ACHN (cell line): ENCODE measurements at places on chromosomes 16 and 17.
A peak's percentile ranks its signal among the peaks of the same experiment; 100 is the strongest.

GRCh38 chr17:81044764-81045589, 10.0 kb downstream of the BAIAP2 start:
- peak; percentile 95 for DNase-seq

- DNase-seq: no peak
Observed at GRCh38 chr17:77456951-77457548, 316.3 kb downstream of the SEC14L1 start.

- no peak for DNase-seq
Observed at GRCh38 chr16:1073566-1074378, 1.2 kb downstream of the SSTR5 start.

DNA sequence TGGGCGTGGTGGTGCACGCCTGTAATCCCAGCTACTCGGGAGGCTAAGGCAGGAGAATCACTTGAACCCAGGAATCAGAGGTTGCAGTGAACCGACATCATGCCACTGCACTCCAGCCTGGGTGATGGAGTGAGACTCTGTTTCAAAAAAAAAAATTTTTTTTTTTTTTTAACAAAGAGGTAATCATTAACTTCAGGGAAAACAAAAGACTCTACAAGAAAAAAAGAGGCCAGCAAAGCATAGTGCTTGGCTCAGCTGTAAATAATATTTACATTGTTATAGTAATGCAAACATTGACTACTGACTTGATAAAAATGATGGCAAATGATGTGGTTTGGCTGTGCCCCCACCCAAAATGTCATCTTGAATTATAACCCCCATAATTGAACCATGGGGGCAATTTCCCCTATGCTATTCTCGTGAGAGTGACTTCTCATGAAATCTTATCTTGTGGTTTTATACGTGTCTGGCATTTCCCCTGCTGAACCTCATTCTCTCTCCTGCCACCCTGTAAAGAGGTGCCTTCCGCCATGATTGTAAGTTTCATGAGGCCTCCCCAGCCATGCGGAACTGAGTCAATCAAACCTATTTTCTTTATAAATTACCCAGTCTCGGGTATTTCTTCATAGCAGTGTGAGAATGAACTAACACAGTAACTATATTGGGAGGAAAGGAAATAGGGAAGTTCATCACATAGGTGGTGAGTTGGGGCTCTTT, 12.7 kb upstream of the SSTR2 start:
- DNase-seq: no peak

- DNase-seq: no peak
Observed at GRCh38 chr16:3595110-3595486, 16.3 kb downstream of the SLX4 start.

- no peak for DNase-seq
Observed at GRCh38 chr16:89621698-89622409, 8.4 kb downstream of the DPEP1 start.

DNA sequence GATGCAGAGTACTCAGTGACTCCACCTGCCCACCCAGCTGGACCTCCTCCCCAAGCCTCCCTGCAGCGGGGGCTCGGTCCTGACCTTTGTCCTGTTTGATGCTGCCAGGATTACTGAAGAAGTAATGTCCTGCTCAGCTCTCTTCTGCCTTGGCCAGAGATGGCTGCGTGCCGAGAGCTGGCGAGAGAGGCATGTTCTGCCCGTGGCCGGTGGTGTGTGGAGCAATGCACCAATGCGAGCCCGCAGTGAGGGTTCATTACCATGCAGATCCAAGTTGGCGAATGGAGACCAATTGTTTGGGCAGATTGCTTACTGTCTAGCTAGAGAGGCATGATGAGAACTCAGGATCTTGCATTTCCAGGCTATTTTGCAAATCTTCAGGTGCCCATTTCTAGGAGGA, 248.9 kb downstream of the ENGASE start:
- DNase-seq: no peak

GRCh38 chr17:63946440-63947363, 14.6 kb upstream of the CD79B start:
- peak; percentile 49 for DNase-seq

- peak; percentile 58 for DNase-seq
Observed at GRCh38 chr17:6505425-6506142, 50.8 kb downstream of the PITPNM3 start.

- DNase-seq: no peak
Observed at GRCh38 chr16:12903407-12904328, 2.3 kb downstream of the SHISA9 start.

GRCh38 chr16:82848013-82848412, 221.2 kb downstream of the CDH13 start:
- no peak for DNase-seq

DNA sequence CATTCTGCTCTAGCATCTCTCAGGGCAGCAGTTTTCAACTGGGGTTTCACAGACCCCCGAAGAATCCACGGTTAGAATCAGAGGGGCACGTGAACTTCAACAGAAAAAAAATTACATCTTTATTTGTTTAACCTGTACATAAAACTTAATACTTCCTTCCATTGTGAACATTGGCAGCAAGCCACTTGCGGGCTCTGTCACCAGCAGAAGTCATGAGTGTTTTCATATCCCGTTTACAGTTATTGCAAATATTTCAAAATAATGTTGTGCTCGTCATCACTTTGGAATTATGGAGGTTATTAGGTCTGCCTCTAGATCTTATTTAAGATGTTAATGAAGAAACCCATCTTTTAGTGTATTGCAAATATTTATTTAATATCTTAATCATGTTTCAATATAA, 109.8 kb downstream of the SDR42E1 start:
- no peak for DNase-seq

DNA sequence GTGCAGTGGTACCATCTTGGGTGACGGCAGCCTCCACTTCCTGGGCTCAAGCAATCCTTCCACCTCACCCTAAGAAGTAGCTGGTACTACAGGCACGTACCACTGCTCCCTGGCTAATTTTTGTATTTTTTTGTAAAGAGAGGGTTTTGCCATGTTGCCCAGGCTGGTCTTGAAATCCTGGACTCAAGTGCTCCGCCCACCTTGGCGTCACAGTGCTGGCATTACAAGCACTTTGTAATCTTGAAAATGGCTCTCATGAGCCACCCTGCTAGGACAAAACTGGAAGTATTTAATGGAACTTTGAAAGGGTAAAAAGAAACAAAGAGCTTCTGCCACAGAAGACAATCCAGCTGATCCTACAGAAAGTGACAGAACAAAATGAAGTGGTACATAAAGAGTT, 9.2 kb downstream of the SUMO2 start:
- DNase-seq: no peak
